Cortex of kidney (tissue), 1 donor: ENCODE measurements at places on chromosomes 6 and 20.

DNA sequence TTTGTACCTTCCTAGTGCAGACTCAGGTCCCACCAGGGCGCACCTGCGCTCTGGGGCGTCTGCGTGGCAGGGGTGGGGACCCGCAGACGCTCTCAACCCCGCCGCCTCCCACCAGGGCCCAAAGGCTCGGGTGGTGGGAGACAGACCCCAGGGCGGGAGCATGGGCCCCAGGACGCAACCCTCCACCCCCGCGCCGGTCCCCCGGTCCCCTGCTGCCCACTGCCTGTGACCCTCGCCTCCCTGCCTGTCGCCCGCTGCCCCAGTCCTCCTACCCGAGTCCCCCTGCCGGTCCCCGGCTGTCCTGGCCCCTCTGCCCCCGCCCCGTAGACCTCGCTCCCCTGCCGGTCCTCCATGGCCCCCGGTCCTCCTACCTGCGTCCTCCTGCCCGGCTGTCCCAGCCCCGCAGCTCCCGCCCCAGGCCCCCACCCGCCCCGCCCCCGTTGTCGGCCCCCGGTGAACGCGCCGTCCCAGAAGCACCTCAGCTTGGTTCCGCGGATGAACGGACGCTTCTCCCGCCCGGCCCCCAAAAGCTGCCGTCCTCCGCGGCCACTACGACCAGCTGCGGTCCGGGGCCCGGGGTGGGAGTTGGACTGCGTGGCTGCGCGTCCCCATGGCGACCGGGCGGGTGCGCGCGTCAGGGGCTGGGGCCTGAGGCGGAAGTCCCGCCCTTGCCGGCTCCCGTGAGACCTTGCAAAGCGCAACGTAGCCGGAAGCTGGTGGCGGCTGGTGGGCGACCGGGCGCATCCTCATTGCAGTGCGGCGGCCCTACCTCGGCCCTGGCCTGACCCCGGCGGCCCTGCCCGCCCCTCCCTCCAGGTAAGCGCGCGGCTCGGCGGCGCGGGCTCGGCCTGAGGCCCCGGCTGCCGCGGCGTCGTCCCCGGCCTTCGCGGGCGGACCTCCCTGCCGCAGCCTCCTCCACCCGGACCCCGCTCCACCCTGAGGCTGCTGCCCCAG is at the start of gene ARFGAP1:
Gene ARFGAP1, plus strand, starts transcription at position 709 of the 954 bp plus-strand sequence. CDS start 2,768 bp downstream, outside the sequence.
- DNase-seq = no peak

GRCh38 chr6:10084111-10084986 is 330.5 kb downstream of the TFAP2A start:
- DNase-seq = no peak

- no peak for DNase-seq
Measured at GRCh38 chr6:77979204-77979603, 326.4 kb downstream of the MEI4 start.

DNA sequence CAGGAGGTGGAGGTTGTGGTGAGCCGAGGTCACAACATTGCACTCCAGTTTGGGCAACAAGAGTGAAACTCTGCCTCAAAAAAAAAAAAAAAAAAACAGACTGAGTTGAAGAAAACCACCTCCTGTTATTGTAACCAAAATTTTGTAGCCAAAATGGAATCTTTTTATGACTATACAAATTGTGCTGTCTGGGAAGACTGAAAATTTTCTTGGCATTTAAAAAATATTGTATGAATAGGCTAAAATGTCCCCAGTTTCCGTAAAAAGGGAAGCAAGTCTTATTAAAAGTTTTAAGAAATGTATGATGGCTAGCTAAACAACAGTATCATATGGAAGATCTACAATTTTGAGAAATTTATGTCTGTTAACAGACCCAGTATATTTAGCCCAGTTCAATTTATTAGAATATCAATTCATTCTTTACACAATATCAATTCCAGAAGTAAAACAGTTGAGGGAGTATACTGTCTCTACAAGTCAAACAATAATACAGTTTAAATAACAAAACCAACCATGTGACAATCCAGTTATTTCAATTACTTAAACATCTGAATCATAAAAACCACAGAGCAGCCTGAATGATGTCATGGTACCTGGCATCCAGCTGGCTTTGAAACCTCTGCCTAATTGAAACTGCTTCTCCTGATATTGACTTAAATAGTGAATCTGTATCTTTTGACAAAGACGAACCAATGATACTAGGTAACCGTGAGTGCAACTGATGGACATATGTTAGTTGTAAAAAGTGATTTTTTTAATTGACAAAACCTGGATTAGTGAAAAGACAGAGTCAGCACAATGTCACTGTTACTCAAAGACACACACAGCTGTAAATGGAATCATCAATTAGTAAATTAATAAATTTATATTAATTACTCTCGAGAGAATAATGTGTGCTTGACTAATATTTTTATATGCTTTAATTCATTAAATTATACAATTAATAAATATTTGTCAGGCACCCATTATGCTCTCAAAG is 166.6 kb upstream of the MARCKS start:
- no peak for DNase-seq

DNA sequence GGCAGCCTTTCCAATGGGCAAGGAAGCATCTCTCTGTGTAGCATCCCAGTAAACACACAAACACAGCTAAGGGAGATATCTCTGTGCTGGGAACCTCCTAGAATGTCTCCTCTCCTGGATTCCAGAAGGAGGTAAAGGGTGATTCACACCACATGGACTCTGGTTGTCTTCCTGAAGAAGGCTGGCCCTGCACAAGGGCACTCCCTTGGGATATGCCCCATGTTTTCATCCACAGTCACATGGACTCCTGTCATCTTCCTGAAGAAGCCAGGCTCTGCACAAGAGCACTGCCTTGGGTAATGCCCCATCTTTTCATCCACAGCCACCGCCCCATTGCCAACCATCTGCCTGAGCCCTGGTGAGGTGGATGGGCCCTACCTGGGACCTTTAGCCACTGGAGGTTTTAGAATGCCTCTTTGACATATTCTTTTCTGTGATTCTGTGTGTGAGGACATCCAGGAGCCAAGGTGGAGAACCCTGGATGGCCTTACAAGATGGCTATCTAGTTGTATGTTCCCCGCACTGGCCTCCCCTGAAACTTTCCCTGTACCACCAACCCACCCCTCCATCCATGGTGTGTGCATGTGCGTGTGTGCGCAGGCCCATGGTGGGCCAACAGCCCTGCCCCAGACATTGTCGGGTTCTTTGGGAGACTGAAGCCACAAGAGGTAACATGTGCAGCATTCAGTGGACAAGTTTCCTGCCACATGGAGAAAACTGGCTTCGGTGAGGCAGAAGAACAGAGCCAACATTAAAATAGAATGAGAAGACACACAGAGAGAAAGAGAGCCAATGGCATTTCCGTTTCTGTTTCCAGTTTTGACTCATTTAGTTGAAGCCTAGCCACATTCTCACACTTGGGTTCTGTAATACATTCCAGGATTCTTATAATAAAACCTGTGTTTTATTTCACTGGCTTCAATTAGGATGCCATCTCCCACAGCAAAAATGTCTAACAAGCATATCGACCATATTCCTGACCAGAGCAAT is 110.2 kb upstream of the CST7 start:
- DNase-seq = no peak

DNA sequence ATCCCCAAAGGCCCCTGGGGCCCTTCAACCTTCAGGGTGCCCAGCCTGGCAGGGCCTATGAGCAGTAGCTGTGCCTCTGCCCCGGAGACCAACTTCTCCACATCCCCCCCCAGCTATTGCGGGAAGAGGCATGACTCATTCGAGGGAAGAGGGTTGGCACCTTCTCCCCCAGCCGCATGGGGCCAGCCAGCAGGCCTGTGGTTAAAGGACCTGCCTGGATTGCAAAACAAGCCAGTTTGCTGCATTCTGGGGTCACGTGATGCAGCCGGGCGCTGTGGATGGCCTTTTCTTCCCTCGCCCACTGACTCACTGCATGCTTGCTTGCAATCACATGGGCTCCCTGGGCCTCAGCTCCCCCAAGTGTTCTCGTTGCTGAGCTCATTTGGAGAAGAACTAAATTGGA is 182.5 kb downstream of the MAFB start:
- no peak for DNase-seq

GRCh38 chr6:70797625-70798024 is 129.9 kb downstream of the SMAP1 start:
- DNase-seq = no peak

DNA sequence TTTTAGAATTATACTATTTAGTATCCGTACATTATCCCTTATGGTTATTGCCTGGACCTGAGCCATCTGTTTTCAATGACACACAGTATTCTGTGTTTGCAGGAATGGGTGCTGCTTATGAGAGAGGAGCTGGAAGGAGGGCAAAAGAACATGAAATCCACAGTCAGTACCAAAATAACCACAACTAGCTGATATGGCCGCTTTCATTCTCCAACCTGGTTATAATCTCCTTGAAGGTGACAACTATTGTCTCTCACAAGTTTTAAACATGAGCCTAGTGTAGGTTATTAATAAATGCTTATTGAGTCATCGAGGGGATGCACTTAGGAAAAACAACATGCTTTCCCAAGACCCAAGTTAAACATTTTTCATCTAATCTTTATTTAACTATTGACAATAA is 356.6 kb downstream of the BMP2 start:
- DNase-seq = no peak

GRCh38 chr6:6008648-6009421 is 2.1 kb upstream of the NRN1 start:
- no peak for DNase-seq

- DNase-seq = no peak
Measured at GRCh38 chr6:130076512-130076911, 58.1 kb downstream of the L3MBTL3 start.

DNA sequence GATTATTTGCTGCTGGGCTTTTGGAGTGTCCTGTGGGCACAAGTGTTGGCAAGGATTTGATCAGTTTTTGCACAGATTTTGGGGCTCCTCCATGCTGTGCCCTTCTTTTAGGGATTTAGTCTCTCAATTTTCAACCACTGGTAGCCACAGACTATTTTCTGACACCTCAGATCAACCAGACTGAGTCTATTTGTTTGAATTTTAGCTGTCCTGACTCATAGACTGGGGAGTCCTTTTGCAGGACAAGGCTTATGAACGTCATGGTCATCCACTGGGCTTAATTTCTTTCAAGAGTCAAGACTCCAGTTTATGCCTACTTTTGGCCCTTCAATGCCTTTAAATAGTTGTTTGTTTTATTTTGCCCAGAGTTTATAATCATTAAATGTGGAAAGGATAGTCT is 59.3 kb downstream of the BCKDHB start:
- DNase-seq = no peak

- no peak for DNase-seq
Measured at GRCh38 chr20:24738981-24739633, 210.0 kb upstream of the CST7 start.

GRCh38 chr6:9704989-9705388 is 709.9 kb downstream of the TFAP2A start:
- DNase-seq = no peak

- DNase-seq = no peak
Measured at GRCh38 chr6:96202571-96202970, 186.8 kb downstream of the FUT9 start.

- no peak for DNase-seq
Measured at GRCh38 chr6:131456565-131456964, 116.5 kb upstream of the ARG1 start.

DNA sequence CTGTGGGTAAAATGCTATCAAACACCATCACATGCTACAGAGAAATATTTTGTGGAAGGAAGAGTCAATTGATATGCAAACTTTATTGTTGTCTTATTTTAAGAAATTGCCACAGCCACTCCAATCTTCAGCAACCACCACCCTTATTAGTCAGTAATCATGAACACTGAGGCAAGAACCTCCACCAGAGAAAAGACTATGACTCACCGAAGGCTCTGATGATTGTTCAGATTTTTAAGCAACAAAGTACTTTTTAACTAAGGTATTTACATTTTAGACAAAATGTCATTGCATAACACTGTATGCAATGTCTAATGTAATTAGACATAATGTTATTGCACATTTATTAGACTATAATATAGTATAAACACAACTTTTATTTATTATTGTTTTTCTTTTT is 26.2 kb upstream of the MMP24 start:
- no peak for DNase-seq

DNA sequence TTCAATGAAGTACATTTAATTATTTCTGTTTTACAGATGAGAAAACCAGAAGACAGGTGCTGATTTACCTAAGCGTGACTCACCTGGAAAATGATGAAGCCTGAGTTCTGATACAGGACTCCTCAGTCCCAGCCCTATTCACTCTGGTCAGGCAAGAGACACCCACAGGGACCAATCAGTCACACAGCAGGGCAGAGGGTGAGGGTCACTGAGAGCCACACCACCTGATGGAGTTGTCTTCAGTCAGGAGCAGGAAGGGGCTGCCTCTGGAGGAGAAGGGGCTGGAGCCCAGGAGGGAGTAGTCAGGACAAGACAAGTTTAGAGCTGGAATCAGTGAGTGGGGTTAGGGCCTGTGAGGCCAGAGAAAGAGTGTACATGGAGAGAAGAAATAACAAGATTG is 251.2 kb upstream of the MOCS1 start:
- no peak for DNase-seq

GRCh38 chr6:17042422-17043147 is 59.3 kb upstream of the STMND1 start:
- no peak for DNase-seq

- no peak for DNase-seq
Measured at GRCh38 chr6:149896491-149896890, 1.4 kb downstream of the RAET1E start.

GRCh38 chr6:139112146-139112545 is 22.7 kb upstream of the HECA start:
- no peak for DNase-seq

- DNase-seq = no peak
Measured at GRCh38 chr6:133503336-133503729, 262.2 kb downstream of the EYA4 start.

DNA sequence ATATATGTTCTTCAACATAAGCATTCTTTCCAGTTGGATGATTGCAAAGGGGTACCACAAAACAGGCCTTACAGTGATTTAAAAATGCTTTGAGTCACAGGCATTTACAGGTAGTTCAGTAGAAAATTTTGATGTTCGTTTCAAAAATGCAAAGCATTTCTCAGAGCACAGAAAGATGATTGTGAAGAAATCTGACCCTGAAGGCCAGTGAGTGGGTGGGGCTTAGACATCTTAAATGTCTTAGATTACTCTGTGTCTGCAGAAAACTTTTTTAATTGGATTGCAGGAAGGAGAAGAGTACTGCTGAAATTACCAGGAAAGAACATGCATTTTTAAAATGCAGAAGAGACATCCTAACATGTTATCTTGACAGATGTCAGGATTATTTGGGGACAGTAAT is 268.3 kb downstream of the CDKAL1 start:
- no peak for DNase-seq

GRCh38 chr20:56554869-56555268 is 21.8 kb downstream of the FAM209B start:
- DNase-seq = no peak

- no peak for DNase-seq
Measured at GRCh38 chr6:71886184-71887005, at the start of gene RIMS1. Gene RIMS1, plus strand, starts transcription at chr6:71886550. Its CDS starts 474 bp downstream, at chr6:71887024.

DNA sequence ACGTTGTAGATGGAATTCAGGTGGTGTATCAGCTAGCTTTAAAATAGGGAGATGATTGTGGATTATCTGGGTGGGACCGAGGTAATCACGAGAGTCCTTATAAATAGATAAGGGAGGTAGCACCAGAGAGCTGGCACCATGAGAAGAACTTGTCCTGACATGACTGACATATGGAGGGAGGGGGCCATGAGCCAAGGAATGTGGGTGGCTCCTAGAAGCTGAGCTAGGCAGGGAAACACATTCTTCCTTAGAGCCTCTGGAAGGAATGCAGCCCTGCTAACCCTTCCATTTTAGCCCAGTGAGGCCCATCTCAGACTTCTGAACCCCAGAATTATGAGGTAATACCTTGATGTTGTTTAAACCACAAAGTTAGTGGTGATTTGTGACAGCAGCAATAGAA is 321.1 kb upstream of the SULF2 start:
- DNase-seq = no peak
